ENCODE measurements at places on chromosomes 1 and 21.

- DNase-seq, result no peak
Observed at GRCh38 chr1:5341471-5341870, 650.8 kb downstream of the NPHP4 start.

DNA sequence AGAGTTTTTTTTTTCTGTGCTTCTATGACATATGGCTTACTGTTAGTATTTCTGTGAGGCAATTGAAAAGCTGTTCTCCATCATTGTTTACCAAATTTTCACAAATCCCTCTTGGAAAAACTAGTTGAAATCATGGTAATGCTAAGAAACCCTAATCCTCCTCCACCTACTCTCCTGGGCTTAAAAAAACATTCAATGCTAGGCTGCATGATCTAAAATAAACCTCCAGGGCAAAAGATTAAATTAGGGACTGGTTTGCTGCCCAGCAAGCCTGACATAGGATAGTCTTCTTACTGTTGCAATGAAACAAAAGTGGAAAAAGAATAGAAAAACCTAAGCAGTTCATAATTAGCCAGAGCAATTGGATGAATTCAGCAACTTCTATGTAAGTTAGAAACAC lies 16.1 kb downstream of the C1orf52 start:
- DNase-seq, result no peak

- no peak for DNase-seq
Observed at GRCh38 chr1:198686069-198686728, 47.4 kb downstream of the PTPRC start.

DNA sequence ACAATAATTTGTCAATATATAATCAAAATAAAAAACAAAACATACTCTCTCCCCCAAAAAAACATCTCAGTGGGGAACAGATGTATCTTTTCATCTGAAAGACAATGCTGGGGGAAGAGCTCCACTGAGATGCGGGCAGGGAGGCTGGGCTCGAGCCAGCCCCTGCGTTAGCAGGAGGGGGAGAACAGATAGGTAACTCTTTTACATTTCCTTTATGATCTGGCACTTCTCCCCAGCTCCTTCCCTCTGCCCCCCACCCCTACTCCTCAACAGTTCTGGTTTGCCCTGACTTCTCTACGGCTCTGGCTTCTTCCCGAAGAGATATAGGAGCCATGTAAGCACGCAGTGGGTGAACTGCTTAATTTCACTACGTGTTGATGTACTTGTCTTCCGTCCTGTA lies 12.4 kb downstream of the LEPR start:
- no peak for DNase-seq

DNA sequence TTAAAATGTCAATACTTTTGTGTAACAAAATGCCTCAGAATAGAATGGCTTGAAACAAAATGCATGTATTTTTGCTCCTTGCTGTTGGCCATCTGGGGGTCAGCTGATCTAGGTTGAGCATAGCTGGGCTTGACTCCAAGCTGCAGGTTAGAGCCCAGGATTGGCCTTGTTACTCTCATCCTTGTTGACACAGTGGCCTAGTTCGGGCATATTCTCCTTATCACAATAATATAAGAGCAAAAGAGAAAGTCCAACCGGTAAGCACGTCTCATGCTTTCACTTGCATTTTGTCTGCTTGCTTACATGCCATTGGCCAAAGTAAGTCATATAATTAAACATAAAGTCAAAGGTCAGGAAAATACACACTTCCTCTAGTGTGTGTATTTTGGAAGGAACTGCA lies 456.2 kb downstream of the KCNT2 start:
- no peak for DNase-seq

DNA sequence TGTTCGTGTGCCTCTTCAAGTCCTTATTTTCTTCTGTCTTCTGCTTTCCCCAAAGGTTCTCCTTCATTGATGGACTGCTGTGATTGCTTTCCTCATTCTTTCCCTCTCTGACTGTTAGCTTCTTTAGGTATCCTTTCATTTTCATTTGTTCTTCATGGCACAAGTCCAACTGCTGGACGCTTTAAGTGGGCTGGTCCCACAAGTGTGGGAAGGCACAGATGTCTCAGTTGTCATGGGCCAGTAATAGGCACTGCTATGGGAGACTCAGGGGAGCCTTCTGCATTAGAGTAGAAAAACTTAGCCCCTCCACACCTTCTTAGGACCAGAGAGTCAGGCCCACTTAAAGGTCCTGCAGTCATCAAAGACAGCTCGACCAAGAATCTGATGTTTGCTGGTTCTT lies 122.3 kb upstream of the C1orf105 start:
- no peak for DNase-seq

DNA sequence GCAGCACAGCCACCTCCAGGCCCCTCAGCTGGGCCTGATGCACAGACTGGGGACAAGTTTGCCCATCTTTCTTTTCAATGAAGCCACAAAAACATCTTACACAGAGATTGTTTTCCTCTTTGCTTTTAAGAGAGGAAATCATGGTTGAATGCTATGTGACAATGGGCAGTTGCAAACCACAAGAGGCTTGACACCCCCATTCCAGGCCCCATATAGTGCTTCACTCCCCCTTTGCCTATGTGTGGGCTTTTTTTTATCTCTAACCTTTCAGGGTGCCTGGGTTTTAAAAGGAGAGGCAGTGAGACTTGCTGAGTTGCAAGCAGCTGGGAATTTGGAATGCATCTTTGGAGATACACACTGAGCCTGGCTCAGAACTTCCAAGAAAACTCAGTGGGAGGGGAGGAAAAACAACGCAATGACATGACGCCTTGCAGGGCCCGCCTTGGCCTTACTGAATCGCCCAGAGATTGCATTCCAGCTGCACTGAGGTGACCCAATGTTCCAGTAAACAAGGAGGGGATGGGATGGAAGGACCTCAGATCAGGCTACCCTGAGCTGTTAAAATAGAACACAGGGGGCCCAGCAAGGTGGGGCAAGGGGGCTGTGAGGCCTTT lies 145.2 kb upstream of the ZNF648 start:
- DNase-seq, result no peak

Measured in stimulated activated CD4-positive, alpha-beta T cell treated with anti-CD3 and anti-CD28 coated beads, TNF-alpha, amount 100 ng/mL, for 4 hours (primary cell).